ENCODE measurements at places on chromosomes 2 and 18.

DNA sequence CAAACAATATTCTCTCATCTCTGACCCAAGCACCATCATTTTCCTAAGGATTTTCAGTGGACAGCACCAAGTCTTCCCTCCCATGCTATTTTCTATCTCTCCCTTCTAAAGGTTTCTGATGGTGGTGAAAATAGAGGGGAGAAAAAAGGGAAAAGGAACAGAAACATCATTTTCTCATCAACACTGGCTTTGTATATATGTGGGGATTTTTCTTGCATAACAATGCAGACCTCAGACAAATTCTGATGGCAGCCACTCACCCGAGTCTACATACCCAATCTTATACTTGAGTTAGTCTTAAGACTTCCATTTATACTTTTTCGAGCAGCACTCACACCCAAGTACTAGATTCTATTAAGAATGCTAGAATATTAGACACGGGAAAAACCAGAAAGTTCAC lies 95.8 kb downstream of the TMEM163 start:
- DNase-seq: no peak

GRCh38 chr2:54279385-54279784 lies 23.4 kb upstream of the TSPYL6 start:
- no peak for DNase-seq

- DNase-seq: no peak
These were observed 10.7 kb downstream of the BABAM2 start for GRCh38 chr2:27901234-27901633.

DNA sequence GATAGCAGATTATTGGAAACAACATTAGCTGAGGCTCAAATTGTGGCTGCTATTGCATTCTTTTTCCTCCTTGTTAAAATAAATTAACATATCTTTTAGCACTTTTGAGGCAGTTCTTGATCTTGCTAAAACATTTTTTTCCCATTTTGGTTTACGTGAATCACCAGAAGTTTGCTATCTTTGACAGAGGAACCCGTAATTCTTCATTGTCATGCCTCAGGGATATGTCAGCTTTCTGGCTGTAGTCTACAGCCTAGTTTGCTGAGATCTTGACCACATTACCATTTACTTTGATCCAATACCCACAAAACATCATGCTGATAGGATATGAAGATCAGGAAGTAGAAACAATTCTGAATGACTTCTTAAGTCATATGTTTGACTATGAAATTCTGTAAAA lies 25.1 kb upstream of the FANCL start:
- no peak for DNase-seq

DNA sequence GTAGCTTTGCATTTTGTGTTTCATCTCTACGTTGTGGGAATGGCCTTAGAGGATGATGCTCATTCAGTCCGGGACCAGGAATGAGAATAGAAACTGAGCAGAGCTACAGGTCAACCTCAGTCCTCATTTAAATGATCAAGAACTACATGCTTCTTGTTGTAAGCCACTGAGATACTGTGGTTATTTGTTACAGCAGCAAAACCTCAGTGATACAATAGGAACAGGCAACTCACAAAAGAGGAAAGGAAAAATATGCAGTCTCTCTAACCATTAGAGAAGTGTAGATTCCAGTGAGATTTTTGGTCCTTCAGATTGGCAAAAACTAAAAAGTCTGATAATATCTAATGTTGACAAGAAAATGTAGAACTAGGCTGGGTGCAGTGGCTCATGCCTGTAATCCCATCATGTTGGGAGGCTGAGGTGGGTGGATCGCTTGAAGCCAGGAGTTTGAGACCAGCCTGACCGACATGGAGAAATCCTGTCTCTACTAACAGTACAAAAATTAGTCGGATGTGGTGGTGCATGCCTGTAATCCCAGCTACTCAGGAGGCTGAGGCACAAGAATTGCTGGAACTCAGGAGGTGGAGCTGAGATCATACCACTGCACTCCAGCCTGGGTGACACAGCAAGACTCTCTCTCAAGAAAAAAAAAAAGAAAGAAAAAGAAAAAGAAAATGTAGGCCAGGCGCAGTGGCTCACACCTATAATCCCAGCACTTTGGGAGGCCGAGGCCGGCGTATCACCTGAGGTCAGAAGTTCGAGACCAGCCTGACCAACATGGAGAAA lies 13.3 kb downstream of the CHCHD5 start:
- DNase-seq: no peak

DNA sequence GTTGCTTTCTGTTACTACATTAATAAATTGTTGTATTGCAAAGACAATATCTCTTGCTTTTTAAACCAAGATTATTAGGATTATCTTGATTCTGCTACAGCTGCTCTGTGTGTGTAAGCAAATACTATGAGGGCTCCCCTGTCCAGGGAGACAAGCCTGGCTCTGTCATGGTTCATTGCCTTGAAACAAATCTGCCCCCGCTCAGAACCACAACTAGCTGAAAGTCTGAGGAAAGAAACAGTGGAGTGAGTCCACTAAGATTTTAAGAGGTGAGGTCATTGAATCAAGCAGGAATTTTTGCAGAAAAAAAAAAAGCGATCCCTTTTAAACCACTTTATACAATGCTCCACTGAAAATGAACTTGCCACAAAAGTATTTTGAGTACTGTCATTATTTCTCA lies 30.8 kb upstream of the LRRTM4 start:
- DNase-seq: peak; percentile 54

- DNase-seq: no peak
These were observed 59.1 kb downstream of the ACSL3 start for GRCh38 chr2:222919841-222920526.

GRCh38 chr18:63317556-63317946 lies 2.0 kb downstream of the BCL2 start:
- no peak for DNase-seq

GRCh38 chr2:55163274-55163721 lies 68.8 kb downstream of the CLHC1 start:
- DNase-seq: no peak

DNA sequence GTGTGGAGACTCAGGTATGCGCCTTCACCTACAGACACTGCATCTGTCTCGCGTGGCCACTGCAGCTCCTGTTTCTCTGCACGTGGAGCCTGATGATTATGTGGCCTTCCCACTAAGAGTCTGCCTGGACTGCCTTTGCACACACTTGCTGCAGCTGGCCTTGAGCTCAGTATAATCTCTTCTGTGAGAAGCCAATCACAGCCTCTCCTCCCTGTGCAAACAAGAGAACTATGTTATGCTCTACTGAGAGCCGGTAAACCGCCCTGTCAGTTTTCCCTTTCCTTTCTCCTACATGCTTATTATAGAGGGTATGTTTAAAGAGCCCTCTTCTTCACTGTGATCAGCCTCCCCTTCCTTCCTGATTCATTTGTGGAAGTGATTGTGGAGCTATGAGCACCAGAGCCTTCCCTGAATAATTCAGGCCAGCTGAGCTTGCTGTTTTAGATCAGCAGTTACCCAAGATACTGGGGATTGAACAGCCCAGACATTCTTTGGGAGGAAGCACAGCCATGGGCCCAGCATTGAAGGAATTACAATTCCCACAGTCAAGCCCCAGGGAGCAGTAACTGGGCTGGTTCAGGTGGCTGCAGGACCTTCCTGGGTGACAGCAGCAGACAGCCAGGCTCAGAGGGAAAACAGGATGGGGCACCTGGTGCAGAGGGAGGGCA lies 3.7 kb upstream of the TGFA start:
- DNase-seq: peak; percentile 48

Measured in NCI-H524 (cell line).